ENCODE measurements at places on chromosomes 7 and 10. TPM values are rescaled to one million over a fixed set of nuclear protein-coding genes. Genes with fewer than 3 reads are reported as not detected.

Gene NYAP1
- 1.6 TPM for total RNA-seq

Gene ASB13
- 33.0 TPM for total RNA-seq

Gene CCL24
- not detected for total RNA-seq

Gene AKR1C1
- total RNA-seq = 55.6 TPM

Gene CUBN
- 19.9 TPM for total RNA-seq

Gene WBP1L
- 61.9 TPM for total RNA-seq

Gene AGMO
- total RNA-seq = 2.5 TPM

Gene DNMBP
- 43.0 TPM for total RNA-seq

Gene GIMAP4
- total RNA-seq = 389 TPM

Gene VAX1
- not detected for total RNA-seq

Gene PRSS58
- not detected for total RNA-seq

Gene ZNF365
- total RNA-seq = under 0.01 TPM

Gene CALD1
- total RNA-seq = 168 TPM

Gene SEMA3D
- 3.4 TPM for total RNA-seq

Gene RBP3
- total RNA-seq = not detected

Gene GPNMB
- 0.09 TPM for total RNA-seq

Gene MSMB
- not detected for total RNA-seq

Gene ADAM12
- 0.54 TPM for total RNA-seq

Gene CLDN3
- not detected for total RNA-seq

Gene PKD2L1
- total RNA-seq = not detected

Gene TAS2R3
- 0.33 TPM for total RNA-seq

Gene GIMAP2
- total RNA-seq = 33.9 TPM

Gene AKR1E2
- 21.7 TPM for total RNA-seq

Gene GSDME
- 7.6 TPM for total RNA-seq

Gene CALN1
- 2.4 TPM for total RNA-seq

Gene MOGAT3
- total RNA-seq = not detected

Gene BTBD16
- not detected for total RNA-seq

Gene GATA3
- under 0.01 TPM for total RNA-seq

Gene ASL
- total RNA-seq = 47.2 TPM

Gene PAPOLB
- total RNA-seq = 0.11 TPM

Gene CALML3
- not detected for total RNA-seq

All from dermis lymphatic vessel endothelial cell (primary cell).